ENCODE measurements at places on chromosomes 3 and 15.

DNA sequence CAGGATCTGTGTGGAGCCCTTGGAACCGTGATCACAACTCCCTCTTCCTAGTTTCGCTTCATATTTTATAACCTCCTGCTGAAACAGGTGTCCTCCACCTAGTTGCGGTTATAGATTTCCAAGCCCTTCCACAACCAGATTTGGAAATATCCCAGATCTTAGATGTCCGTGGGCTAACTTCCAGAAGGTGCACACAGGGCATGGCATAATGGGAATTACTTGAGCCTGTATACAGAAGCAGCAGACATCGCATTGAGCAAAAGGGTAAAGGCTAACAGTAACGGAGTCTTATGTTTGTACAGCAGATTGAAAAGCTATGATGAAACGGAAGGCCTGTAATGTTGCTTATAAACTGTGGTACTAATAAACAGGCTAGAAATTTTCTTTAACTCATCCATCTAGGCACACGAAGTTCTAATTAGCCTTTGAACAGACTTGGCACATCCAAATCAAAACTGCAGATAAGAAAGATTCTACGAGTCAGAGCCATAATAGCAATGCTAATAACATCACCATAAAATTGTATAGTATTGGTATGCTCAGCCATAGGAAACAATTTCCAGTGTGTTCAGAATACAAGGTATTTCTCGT is 1.2 kb upstream of the USF3 start:
- no peak for DNase-seq

- no peak for DNase-seq
Observed at GRCh38 chr3:53837331-53837730, 8.9 kb downstream of the CHDH start.

DNA sequence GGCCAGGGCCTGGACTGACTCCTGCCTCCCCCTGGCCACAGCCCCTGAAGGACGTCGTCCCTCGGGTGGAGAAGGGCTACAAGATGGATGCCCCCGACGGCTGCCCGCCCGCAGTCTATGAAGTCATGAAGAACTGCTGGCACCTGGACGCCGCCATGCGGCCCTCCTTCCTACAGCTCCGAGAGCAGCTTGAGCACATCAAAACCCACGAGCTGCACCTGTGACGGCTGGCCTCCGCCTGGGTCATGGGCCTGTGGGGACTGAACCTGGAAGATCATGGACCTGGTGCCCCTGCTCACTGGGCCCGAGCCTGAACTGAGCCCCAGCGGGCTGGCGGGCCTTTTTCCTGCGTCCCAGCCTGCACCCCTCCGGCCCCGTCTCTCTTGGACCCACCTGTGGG is 10.3 kb upstream of the LMAN1L start:
- no peak for DNase-seq

DNA sequence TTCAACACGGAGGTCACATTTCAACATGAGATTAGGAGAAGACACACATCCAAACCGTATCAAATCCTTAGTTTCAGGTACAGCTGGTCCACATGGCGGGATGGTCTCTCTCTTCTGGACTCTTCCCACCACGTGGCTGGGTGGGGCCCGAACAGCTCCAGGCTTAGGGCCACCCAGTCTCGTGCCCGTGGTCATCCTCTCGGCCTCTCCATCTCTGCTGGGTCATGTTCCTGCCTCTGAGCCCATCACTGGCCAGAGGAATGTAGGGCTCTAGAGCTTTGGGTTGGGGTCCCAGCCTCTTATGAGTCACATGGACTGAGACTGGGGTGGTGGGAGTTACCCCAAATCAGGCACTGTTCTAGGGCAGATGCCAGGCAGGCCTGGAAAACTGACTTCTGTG is 12.2 kb downstream of the SYNM start:
- no peak for DNase-seq

DNA sequence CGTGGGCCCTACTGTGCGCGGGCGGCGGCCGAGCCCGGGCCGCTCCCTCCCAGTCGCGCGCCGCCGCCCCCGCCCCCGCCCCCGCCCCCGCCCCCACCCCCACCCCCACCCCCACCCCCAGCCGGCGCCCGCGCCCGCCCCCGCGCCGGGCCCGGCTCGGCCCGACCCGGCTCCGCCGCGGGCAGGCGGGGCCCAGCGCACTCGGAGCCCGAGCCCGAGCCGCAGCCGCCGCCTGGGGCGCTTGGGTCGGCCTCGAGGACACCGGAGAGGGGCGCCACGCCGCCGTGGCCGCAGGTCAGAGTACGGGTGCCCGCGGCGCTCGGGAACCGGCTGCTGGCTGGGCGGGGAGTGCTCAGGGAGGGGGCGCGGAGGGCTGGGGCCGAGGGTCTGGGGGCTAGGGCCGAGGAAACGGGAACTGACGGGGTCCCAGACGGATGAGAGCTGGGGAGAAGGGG is 1.1 kb upstream of the PPARG start:
- DNase-seq = no peak

GRCh38 chr3:32667072-32667582 is 17.9 kb upstream of the CNOT10 start:
- DNase-seq = no peak

GRCh38 chr3:111784001-111784400 is 75.1 kb upstream of the PHLDB2 start:
- no peak for DNase-seq

GRCh38 chr15:65740148-65740547 is 51.9 kb downstream of the DENND4A start:
- no peak for DNase-seq

DNA sequence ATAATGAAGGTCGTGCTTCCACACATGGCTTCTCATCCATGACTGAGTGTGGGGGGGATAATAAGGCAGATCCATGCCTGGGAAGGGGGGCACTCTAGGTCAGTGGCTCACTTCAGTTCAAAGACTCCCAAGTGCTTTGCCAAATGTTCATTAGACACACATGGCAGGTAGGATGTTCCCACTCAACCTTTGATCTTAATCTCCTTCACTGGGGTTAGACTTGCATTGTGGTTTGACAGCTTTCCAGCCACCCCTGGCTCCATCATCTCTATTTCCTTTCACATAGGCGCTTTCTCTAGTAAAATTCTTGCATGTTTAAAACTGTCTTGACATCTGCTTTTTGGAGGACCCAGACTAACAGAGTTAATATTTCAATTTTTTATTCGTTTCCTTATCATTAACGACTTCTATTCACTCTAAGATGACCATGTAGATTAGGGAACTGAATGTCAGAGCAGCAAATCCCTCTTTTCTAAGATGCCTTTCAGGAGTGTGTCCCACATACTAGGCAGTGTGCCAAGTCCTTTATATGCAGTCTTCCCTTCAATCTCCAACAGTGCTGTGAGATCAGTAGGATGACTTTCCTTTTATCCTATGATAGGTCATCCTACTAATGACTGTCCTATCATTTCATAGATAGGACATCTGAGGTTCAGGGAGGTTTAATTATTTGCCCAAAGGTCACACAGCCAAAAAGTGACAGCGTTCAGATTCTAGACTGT is 57.9 kb downstream of the BTD start:
- DNase-seq = no peak

- DNase-seq = no peak
Observed at GRCh38 chr3:188595890-188596376, 442.0 kb downstream of the LPP start.

- no peak for DNase-seq
Observed at GRCh38 chr3:195877136-195877715, 31.1 kb downstream of the TNK2 start.

Data from stimulated activated CD4-positive, alpha-beta T cell treated with anti-CD3 and anti-CD28 coated beads, Interleukin-1b, Interleukin-23, amount 100 ng/mL, for 4 hours (primary cell).